Urinary bladder (tissue), 4 donors: ENCODE measurements at places on chromosomes 13 and 19. TPM values are rescaled to one million over a fixed set of nuclear protein-coding genes. Genes with fewer than 3 reads are reported as not detected.
A peak's percentile ranks its signal among the peaks of the same experiment; 100 is the strongest.

Gene NPAS1
- polyA plus RNA-seq: 0.18 TPM

Gene RFC3
- polyA plus RNA-seq: 6.0 TPM

Gene WDR88
- polyA plus RNA-seq: not detected

Gene CERS1
- polyA plus RNA-seq: 2.2 TPM

Gene VPS36
- 29.3 TPM for polyA plus RNA-seq

Gene APOC1
- 26.9 TPM for polyA plus RNA-seq

Gene ALOX5AP
- 60.3 TPM for polyA plus RNA-seq

Gene SIGLEC5
- 0.47 TPM for polyA plus RNA-seq

Gene C2CD4C
- polyA plus RNA-seq: 0.77 TPM

Gene LYPD3
- 7.7 TPM for polyA plus RNA-seq

Gene NXNL1
- polyA plus RNA-seq: not detected

Gene SAFB2
- 53.5 TPM for polyA plus RNA-seq

GRCh38 chr13:24389506-24389905 is 80.1 kb downstream of the C1QTNF9 start:
- no peak for DNase-seq

GRCh38 chr19:6484831-6485230 is 3.2 kb upstream of the DENND1C start:
- DNase-seq: no peak

DNA sequence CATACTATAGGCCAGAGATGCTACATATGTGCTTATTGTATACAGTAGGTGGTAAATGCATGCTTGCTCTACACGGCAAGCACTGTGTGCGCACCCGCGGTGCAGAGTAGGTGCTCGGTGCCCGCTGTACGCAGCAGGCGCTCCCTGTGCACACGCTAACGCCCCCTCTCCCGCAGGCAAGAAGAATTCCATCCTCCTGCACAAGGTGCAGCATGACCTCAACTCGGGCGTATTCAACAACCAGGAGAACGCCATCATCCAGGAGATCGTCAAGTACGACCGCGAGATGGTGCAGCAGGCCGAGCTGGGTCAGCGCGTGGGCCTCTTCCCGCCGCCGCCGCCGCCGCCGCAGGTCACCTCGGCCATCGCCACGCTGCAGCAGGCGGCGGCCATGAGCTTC is 17.7 kb downstream of the POLRMT start:
- DNase-seq: no peak

DNA sequence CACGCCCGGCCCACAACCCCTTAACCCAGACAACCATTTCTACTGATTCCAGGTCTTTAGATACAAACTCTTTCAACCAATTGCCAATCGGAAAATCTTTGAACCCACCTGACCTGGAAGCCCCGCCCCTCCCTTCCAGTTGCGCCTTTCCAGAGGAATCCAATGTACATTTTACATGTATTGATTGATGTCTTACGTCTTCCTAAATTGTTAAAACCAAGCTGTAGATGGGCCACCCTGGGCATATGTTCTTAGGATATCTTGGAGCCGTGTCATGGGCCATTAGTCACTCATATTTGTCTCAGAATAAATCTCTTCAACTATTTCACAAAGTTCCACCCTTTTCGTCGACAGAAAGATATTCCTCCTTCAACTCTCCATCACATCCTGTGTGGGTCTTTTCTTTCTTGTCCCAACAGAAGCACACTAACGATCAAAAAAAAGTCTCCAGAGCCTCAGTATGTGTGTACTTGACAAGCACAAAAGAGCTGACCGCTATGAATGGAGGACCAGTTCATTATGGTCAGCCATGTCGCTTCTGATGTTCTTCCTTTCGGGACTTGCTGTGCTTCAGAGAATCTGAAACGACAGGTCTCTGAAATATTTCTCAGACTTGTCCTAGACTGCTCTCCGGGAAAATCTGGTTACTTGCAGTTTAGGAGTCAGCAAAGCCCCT is 601 bp upstream of the ZNF749 start:
- DNase-seq: no peak

- DNase-seq: no peak
These were observed 111.4 kb downstream of the FRY start for GRCh38 chr13:32142956-32143375.

GRCh38 chr13:38693641-38694040 is 6.8 kb downstream of the FREM2 start:
- DNase-seq: no peak

DNA sequence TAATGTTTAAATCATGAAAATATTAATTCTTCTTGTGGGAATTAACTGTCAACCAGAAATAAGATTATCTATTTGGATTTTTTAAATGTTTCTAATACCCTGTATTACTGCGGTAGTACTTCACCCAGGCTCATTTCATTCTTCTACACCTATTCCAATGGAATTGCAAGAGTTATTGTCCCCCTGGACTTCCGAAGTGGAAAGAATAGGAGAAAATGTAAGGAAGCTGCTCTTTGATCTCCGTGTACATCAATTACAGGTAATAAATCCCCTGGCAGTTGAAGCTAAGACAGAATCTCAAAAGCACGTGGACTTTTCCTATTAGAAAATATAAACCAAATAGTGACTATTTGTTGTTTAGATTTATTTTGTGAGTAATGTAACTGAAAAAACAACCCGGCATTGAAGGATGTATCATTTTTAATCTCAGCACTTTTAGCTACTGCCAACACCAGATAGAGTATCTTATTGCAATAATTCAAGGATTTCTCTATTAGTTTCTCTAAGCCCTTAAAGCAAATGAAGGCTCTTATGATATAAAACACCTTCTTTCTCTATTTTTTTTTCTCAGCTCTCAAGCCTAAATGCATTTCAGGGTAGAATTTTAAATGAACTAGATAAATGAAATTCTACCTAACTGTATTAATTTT is 77.3 kb downstream of the MZT1 start:
- no peak for DNase-seq

DNA sequence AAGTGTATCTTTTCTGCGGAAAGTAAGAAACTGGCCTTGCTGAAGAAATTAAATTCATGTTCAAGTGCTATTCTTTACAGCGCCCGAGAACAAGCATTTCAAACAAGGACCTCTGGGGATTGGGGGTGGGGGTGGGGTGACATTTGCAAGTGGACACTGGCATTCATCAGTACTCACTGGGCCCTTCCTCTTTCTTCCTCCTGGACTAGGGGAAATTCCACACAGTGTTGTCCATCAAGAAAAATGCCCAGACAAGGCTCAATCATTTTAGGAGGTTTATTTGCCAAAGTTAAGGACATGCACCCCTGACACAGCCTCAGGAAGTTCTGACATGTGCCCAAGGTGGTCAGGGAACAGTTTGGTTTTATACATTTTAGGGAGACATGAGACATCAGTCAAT is 22.9 kb upstream of the OR10H1 start:
- DNase-seq: no peak

GRCh38 chr19:28289295-28290063 is 923.5 kb downstream of the UQCRFS1 start:
- peak; percentile 81 for DNase-seq

DNA sequence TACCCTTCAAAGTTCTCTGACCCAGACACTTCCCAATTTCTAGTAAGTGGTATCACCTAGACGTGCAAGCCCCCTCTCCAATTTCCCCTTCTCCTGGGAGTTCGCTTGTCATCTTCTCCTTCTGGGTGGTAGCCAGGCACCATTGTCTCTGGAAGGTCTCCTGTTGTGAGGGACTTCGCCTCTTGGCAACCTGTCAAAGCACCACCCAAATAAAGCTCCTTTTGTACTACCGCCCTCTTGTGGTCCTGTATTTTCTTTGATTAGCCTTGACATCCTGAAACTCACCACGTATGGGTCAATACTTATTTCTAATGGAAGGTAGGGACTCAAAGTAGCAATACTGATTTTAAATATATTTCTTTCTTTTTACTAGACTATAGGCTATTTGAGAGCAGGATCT is 8.2 kb downstream of the GPC5 start:
- no peak for DNase-seq

DNA sequence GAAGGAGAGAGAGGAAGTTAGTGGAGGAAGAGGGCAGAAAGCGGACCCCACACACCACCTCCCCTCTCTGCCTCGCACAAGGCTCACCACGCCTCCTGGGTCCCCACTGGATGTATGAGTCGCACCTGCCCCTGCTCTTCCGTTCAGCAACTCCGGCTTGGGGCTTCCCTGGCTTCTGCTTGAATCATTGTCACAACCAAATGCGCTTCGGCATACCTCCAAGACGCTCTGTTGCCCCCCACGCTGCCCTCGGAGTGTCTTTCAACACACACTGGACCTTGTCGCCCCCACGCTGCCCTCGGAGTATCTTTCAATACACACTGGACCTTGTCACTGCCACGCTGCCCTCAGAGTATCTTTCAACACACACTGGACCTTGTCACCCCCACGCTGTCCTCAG is 247.2 kb downstream of the TEX29 start:
- no peak for DNase-seq

- no peak for DNase-seq
These were observed 173.8 kb upstream of the RNF113B start for GRCh38 chr13:98350746-98351330.

GRCh38 chr13:84940167-84940566 is 859.1 kb downstream of the SLITRK6 start:
- DNase-seq: no peak

GRCh38 chr19:35216016-35216832 is 12.3 kb downstream of the FAM187B start:
- no peak for DNase-seq

DNA sequence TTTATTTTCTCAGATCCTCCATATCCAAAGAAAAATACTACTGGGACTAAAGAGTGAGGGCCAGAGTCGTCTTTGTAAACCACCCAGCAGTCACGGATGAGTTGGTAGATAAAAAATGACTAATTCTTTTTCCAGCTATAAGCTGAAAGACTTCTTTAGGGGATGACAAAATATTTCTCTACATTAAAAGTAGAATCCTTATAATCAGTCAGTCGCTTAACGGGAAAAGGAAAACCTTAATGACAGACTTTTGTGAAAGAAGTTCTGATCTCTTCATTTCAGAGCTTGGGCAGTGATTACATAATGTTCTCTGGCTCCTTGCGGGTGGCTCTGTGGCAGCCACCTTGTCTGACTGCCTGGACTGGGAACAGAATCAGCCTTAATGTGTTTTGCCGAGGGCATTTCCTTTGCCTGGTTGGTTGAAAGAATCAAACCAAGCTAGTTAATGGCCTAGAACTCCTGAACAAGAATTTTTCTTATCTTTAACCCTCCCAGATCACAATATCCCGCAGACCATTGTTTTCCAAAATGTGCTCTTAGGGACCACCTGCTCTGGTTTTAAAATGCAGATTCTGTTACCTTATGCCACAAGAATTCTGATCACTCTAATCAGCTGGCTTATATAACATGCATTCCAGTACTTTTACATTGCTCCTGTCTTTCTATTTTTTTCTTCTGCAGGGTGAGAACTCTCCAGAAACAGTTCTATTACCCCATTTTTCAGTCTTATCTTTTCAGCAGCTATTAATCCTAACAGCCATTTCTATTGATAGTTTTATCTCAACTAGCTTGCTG is 2.5 kb downstream of the ITM2B start:
- DNase-seq: no peak

DNA sequence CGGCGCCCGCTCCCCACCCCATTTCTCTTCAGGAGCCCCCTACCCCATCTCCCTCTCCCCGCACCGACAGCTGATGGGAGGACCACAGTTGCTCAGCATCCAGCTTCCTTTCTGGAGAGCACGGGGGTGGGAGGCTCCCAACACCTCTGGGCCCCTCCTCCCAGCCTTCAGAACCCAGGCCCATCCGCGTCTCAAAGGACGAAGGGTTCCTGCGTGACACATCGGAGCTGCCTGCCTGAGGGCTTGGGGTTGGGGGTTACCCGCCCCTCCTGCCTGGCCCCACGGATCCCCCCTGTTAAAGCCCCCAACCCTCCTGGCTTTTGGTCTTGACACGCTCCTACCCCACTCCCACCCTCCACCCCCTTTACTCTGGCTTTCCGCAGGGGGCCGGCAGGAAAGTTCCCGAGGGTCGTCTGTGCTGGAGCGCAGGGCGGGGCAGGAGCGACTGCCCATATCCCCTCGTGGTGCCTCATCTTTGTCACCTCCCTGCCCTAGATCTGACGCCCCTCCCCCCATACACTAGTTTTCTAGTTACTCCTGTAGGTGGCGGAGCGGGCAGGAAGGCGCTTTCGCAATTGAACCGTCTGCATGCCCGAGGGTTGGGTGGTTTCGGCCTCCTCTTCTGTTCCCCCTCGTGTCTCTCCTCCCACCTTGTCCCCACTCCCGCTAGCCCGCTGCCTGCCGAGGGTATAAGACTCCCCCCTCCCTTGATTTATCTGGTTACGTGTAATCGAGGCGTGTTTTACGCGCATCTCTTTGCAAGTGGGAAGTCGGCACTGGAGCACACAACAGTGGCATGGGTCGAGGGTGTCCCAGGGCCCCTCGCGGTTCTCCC is 924 bp downstream of the TRAPPC5 start:
- DNase-seq: peak; percentile 36

GRCh38 chr13:57629821-57630235 is 1.7 kb upstream of the PCDH17 start:
- DNase-seq: peak; percentile 85

- DNase-seq: no peak
These were observed 200.1 kb downstream of the MZT1 start for GRCh38 chr13:72527333-72527732.

GRCh38 chr13:32657309-32657708 is 71.1 kb downstream of the PDS5B start:
- no peak for DNase-seq

GRCh38 chr19:19627621-19628500 is at the start of gene LPAR2:
LPAR2 (minus strand) TSS chr19:19628220; CDS start chr19:19627275, 945 bp downstream.
- DNase-seq: no peak

- DNase-seq: no peak
These were observed 5.2 kb downstream of the GARRE1 start for GRCh38 chr19:34259367-34260095.

DNA sequence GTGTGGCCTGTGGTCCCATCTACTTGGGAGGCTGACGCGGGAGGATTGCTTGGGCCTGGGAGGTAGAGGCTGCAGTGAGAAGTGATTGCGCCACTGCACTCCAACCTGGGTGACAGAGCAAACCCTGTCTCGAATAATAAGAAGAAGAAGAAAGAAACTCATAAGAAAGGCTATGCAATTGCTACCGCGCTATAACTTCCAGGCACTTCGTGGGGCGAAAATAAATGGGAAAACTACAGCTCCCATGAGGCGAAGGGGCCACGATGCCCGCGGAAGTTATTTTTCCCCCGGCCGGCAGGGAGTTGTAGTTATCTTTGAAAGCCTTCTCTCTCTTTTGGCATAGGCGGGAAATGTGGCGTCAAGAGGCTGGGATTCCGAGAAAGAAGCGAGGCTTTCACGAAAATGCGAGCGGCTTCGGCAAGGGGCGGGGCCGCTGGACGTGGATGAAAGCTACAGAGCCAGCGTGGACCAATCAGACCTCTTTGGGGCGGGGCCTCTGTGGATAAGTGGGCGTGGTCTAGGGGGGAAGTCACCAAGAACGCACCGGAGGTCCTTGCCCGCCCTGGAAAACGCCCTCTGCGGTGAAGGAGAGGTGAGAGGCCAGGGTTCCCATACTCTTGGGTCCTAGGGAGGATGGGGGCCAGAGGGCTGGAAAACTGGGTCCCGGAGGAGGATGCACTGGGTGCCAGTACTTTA is at the start of gene NUCB1:
NUCB1 (plus strand) TSS at position 532 of the 696 bp plus-strand sequence. CDS start 485 bp downstream, outside the sequence.
- peak; percentile 99 for DNase-seq
